ENCODE measurements at places on chromosomes 2 and 18. TPM values are rescaled to one million over a fixed set of nuclear protein-coding genes. Genes with fewer than 3 reads are reported as not detected.

The C1GALT1C1L gene
- not detected for total RNA-seq

The NOSTRIN gene
- 3.9 TPM for total RNA-seq

The LYG2 gene
- not detected for total RNA-seq

The ZNF397 gene
- 56.0 TPM for total RNA-seq

The ASB18 gene
- 0.78 TPM for total RNA-seq

The CROCC2 gene
- total RNA-seq = under 0.01 TPM

The MYCN gene
- total RNA-seq = 75.5 TPM

The RFX8 gene
- total RNA-seq = 0.47 TPM

The GREB1L gene
- 0.31 TPM for total RNA-seq

The CD207 gene
- not detected for total RNA-seq

The CFC1 gene
- not detected for total RNA-seq

The CXXC1 gene
- total RNA-seq = 39.8 TPM
